ENCODE measurements at places on chromosomes 1 and 21. TPM values are rescaled to one million over a fixed set of nuclear protein-coding genes. Genes with fewer than 3 reads are reported as not detected.

DNA sequence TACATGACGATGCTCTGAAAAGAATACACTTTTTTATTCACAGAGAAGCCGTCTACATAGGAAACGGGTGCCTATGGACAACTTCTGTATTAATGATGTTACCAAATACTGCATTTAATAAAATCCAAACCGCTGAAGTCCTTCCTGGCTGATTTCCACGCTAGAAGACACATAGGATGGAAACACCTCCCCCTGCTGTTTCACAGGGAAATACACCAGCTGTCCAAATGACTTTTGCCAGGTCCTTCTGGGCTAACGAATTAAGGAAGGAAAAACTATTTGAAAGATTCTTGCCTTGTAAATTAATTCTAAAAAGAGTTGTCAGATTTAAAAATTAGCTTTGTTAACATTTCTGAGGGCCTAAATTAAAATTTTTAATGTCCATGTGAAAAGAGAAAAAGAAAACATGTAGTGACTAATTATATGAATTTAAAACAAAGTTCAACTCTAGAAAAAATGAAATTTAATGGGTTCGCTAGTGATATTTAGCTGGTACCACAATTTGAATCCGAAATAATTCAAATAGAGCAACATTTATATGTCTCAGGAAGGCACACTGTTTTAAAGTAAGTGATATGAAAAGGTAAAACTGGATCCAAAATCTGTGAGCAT lies 146.0 kb downstream of the RERE start:
- peak; percentile 77 for DNase-seq
- no peak overlapping the region for H3K27ac ChIP-seq
- peaks cover 32% of the 10 kb centered on the region for H3K4me1 ChIP-seq

DNA sequence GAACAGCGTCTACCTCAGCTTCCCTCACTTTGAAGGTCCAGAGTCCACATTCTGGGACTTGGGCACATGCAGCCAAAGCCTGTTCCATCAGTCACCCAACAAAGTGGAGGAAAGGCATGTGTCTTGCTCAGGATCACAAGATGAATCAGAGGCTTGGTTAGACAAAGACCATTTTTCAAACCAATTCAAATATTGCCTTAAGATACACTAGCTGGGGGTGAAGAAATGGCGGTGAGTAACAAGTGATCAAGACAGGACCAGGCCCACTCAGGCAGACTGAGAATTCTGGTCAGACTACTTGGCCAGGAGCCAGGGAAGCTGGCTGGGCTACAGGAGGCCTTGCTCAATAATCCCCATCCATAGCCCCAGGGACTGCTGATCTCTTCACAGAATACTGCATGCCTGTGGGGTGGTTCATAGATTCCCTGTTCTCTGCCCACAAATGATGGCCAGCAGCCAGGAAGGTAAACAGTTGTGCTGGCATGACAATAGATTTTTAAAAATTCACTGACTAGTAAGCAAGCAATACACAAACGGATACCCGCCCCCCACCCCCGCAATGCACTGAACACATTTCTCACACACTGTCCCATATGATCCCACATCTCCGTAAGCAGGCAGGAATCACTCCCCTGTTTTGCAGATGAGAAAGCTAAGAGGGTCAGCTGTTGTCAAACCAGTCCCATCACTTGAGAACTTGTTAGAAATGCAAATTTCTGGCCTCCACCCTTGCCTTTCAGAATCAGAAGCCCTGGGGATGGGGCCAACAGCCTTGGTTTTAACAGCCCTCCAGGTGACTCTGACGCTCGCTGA lies 27.2 kb downstream of the ERI3 start:
- H3K27me3 ChIP-seq = no peaks in the 10 kb centered on the region
- H3K4me3 ChIP-seq = no peak overlapping the region
- peaks cover 30% of the 10 kb centered on the region for H3K4me1 ChIP-seq
- peak; percentile 66 for DNase-seq
- H3K36me3 ChIP-seq = no peaks in the 10 kb centered on the region

- no peak for DNase-seq
- no peak overlapping the region for H3K4me3 ChIP-seq
- no peaks in the 10 kb centered on the region for H3K27me3 ChIP-seq
- peaks cover 11% of the 10 kb centered on the region for H3K36me3 ChIP-seq
Observed at GRCh38 chr1:228305721-228306152, 97.9 kb downstream of the OBSCN start.

- no peaks in the 10 kb centered on the region for H3K27me3 ChIP-seq
- no peak for DNase-seq
- H3K27ac ChIP-seq = no peak overlapping the region
- H3K4me3 ChIP-seq = no peak overlapping the region
- H3K4me1 ChIP-seq = no peaks in the 10 kb centered on the region
Observed at GRCh38 chr1:189620471-189620870, 857.2 kb downstream of the BRINP3 start.

GRCh38 chr21:46006547-46007491 lies 25.2 kb downstream of the COL6A1 start:
- no peak overlapping the region for H3K4me3 ChIP-seq
- no peak for DNase-seq
- H3K27ac ChIP-seq = no peak overlapping the region
- H3K27me3 ChIP-seq = no peaks in the 10 kb centered on the region

DNA sequence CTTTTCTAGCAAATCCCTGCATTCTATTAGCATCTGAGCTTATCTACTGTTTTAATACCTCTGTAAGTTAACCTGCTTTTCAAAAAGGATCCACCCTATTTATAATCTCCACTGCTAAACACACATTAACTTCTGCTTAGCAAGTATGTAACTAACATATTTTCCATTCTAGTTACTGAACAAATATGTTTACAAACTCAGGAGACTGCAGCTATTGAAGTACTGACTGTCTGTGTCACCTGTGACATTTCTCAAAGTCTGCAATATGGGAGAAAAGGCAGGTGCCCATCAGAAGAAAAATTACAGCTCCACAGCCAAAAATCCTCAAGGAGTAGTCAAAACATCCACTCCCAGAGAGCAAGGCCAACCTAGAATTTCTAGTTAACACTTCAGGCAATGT lies 88.3 kb downstream of the JAK1 start:
- no peak overlapping the region for H3K4me3 ChIP-seq
- H3K27ac ChIP-seq = peak overlapping the region; percentile 67
- H3K4me1 ChIP-seq = peaks cover 9% of the 10 kb centered on the region
- DNase-seq = no peak

GRCh38 chr21:45874716-45875415 lies 106.7 kb upstream of the COL6A1 start:
- DNase-seq = no peak
- no peak overlapping the region for H3K27ac ChIP-seq
- no peaks in the 10 kb centered on the region for H3K27me3 ChIP-seq
- no peak overlapping the region for H3K4me3 ChIP-seq
- H3K4me1 ChIP-seq = no peaks in the 10 kb centered on the region

DNA sequence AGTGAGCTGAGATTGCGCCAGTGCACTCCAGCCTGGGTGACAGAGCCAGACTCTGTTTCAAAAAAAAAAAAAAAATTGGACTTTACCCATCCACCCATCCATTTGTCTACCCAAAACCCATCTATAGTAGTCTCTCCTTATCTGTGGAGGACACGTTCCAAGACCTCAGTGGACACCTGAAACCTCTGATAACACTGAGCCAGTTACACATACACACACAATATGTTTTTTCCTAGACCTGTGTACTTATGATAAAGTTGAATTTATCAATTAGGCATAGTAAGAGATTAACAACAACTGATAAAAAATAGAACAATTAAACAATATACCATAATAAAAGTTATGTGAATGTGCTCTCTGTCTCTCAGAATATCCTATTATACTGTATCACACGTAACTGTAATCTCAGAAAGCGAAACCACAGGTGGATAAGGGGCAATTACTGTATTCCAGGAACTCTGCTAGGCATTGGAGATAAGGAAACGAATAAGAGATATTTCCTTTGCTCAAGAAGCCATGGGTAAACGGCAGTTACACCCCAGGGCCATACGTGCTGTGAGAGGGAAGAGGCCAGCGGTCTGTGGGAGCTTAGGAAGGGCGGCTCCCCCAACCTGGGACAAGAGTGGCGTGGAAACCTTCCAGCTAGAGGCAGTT lies 84.2 kb upstream of the DISP3 start:
- no peak overlapping the region for H3K4me3 ChIP-seq
- H3K27ac ChIP-seq = no peak overlapping the region
- no peak for DNase-seq
- H3K36me3 ChIP-seq = no peaks in the 10 kb centered on the region

- H3K4me3 ChIP-seq = no peak overlapping the region
- H3K4me1 ChIP-seq = no peaks in the 10 kb centered on the region
- DNase-seq = no peak
- H3K36me3 ChIP-seq = peaks cover 7% of the 10 kb centered on the region
Observed at GRCh38 chr1:179129702-179130473, 48.0 kb downstream of the TOR3A start.

- H3K4me1 ChIP-seq = no peaks in the 10 kb centered on the region
- H3K4me3 ChIP-seq = no peak overlapping the region
- H3K27me3 ChIP-seq = no peaks in the 10 kb centered on the region
- no peak for DNase-seq
Observed at GRCh38 chr1:185144233-185144632, 12.5 kb downstream of the TRMT1L start.

DNA sequence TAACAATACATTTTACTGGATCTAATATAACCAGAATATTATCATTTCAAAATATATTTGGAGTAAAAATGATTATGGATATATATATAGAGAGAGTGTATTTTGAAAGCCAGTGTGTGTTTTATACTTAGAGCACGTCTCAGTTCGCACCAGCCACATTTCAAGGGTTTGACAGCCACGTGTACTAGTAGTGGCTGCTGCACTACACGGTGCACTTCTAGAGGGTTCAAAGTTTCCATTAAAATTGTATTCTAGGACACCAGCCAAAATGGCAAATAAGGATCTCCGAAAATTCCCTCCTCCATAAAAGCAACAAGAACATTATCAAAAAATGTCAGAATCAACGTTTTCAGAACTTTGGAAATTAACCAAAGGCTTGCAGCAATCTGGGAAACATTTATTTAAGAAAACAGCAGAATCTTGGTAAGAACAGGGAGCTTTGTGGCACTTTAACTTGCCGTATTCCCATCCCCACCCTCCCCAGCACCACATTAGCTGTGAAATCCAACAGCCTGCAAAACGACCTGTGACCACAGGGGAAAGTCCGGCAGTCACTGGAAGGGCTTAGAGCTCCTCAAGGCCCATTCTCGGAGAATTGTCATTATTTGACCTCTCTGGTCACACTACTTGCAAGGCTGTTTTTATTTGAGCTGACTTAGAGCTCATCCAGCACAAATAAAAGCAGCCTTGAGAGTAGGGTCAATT lies 33.5 kb upstream of the MRPS6 start:
- peak; percentile 64 for DNase-seq
- H3K27me3 ChIP-seq = no peaks in the 10 kb centered on the region
- H3K4me1 ChIP-seq = no peaks in the 10 kb centered on the region
- H3K27ac ChIP-seq = no peak overlapping the region

DNA sequence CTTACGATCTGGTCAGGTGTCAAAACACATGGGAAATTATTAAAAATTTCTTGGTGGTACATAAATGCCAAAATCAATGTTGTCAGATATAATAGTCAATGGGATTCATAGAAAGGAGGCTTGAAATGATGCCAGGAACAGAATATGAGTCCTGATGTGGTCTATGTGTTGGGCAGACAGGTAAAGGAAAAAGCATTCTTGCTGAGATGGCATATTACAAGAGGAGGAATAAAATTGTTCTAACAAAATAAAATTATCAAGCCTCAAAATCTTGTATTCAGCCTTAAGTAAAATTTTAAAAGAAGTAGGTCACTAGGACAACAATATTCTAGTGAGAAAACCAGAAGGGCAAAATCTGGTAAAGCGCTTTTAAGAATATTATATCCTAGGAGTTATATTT lies 30.9 kb upstream of the EDEM3 start:
- H3K36me3 ChIP-seq = no peaks in the 10 kb centered on the region
- DNase-seq = no peak
- no peaks in the 10 kb centered on the region for H3K4me1 ChIP-seq
- no peaks in the 10 kb centered on the region for H3K27me3 ChIP-seq

GRCh38 chr1:18398791-18399530 lies 81.8 kb upstream of the KLHDC7A start:
- no peak overlapping the region for H3K4me3 ChIP-seq
- no peaks in the 10 kb centered on the region for H3K36me3 ChIP-seq
- H3K27ac ChIP-seq = no peak overlapping the region
- H3K27me3 ChIP-seq = no peaks in the 10 kb centered on the region
- DNase-seq = peak; percentile 66
- peaks cover 14% of the 10 kb centered on the region for H3K4me1 ChIP-seq

DNA sequence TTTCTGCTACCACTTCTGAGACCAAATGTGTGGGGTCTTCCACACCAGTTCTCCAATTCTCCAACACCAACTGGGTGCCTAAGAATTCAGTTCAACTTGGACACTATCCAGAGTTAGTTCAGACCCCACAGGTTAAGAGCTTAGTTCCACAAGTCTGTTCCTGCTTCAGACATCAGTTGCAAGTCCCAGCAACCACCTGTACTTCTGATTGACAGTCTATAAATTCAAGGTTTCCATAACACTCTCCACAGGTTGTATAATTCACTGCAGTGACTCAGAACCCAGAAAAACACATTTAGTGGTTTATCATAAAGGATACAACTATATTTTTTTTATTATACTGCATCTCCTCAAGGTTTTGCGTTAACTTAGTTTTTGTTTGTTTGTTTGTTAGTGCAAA lies 18.7 kb downstream of the AK5 start:
- H3K27ac ChIP-seq = no peak overlapping the region
- DNase-seq = no peak
- H3K27me3 ChIP-seq = no peaks in the 10 kb centered on the region
- no peak overlapping the region for H3K4me3 ChIP-seq

GRCh38 chr1:221188458-221188857 lies 309.2 kb downstream of the HLX start:
- H3K27ac ChIP-seq = no peak overlapping the region
- no peaks in the 10 kb centered on the region for H3K36me3 ChIP-seq
- H3K4me3 ChIP-seq = no peak overlapping the region
- H3K27me3 ChIP-seq = no peaks in the 10 kb centered on the region

GRCh38 chr1:9406111-9406510 lies 113.4 kb downstream of the SPSB1 start:
- no peaks in the 10 kb centered on the region for H3K27me3 ChIP-seq
- no peaks in the 10 kb centered on the region for H3K4me1 ChIP-seq
- no peaks in the 10 kb centered on the region for H3K36me3 ChIP-seq
- H3K27ac ChIP-seq = no peak overlapping the region
- no peak overlapping the region for H3K4me3 ChIP-seq

- peaks cover 6% of the 10 kb centered on the region for H3K27me3 ChIP-seq
- no peak overlapping the region for H3K27ac ChIP-seq
- H3K4me1 ChIP-seq = peaks cover 17% of the 10 kb centered on the region
- H3K36me3 ChIP-seq = no peaks in the 10 kb centered on the region
Observed at GRCh38 chr1:205809942-205810345, 3.1 kb downstream of the SLC41A1 start.

GRCh38 chr1:30885570-30886522 lies 22.7 kb downstream of the SDC3 start:
- H3K4me1 ChIP-seq = peaks cover 15% of the 10 kb centered on the region
- H3K27me3 ChIP-seq = no peaks in the 10 kb centered on the region

- DNase-seq = no peak
- H3K27ac ChIP-seq = no peak overlapping the region
- H3K36me3 ChIP-seq = no peaks in the 10 kb centered on the region
- peaks cover 12% of the 10 kb centered on the region for H3K4me1 ChIP-seq
Observed at GRCh38 chr1:180505732-180506335, 3.5 kb upstream of the ACBD6 start.

The DDR2 gene
- 1.7 TPM for total RNA-seq

The ZNF593OS gene
- not detected for total RNA-seq

The DNALI1 gene
- total RNA-seq = 5.4 TPM

The CFAP107 gene
- total RNA-seq = not detected

The SPRR1B gene
- total RNA-seq = not detected

The KIAA0040 gene
- 11.9 TPM for total RNA-seq

The SLFNL1 gene
- total RNA-seq = 0.14 TPM

The FAM177B gene
- not detected for total RNA-seq

The SELE gene
- total RNA-seq = not detected

The NTMT2 gene
- not detected for total RNA-seq

The PTPN7 gene
- not detected for total RNA-seq

The GIPC2 gene
- 2.7 TPM for total RNA-seq

The LRRN2 gene
- 2.6 TPM for total RNA-seq

The OR2M7 gene
- not detected for total RNA-seq

The ANGPTL1 gene
- not detected for total RNA-seq
